ENCODE measurements at places on chromosomes 2 and 18.

GRCh38 chr2:181780047-181780651, 99.8 kb upstream of the NEUROD1 start:
- no peak for DNase-seq

DNA sequence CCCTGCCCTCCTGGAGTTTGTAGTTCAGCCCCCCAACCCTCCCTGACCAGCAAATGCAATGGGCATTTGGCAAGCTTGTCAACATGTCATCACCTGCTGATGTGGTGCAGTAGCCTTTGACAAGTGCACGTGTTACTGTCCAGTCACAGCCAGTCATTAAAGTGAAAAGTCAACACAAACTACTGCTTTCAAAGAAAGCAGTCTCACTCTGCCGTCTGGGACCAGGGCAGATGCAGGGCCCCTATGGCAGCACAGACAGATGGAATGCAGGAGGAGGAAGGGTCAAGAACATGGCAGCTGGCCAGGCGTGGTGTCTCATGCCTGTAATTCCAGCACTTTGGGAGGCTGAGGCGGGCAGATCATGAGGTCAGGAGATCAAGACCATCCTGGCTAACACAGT, 222.4 kb upstream of the OSR1 start:
- DNase-seq: no peak

DNA sequence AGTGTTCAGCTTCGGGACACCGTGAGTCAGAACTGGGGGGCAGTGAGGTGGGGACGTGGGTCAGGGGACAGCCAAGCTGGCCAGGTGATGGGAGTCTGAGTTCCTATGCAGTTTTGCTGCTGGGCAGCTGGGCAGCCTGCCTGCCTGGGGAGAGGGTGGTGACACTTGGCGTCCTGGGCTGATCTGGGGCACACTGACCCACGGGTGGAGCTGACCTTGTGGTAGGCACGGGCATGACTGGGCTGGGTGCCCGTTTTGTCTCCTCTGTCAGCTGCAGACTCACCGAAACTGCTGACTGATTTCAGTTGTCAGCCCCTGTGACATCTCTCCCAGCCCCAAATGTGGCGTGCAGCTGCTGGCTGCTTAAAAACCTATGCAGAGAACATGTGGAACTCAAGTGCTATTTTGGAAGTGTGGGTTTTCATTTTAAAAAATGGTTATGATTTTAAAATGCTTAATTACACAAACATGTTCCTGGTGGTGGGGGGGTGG, 32.6 kb upstream of the E2F6 start:
- DNase-seq: peak; percentile 36

DNA sequence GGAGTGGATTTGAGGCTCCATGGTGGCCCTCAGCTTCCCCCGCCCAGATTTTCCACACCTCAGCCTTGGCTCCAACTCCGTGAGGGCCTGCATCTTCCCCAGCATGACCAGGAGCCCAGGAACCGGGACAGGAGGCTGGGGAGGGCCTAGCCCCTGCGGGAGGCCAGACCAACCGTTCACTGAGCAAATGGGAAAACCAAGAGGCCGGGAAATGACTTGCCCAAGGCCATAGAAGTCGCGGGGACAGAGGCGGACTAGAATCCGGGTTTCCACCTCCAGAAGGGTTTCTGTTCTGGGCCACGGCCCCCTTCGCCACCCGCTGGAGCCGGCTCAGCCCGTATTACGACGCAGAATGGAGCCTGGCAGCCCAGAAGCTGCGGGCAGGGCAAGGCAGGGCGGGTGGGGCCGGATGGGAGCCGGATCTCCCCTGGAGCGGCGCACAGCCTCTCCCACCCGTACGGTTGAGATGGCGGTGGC, 7.9 kb upstream of the CRYBA2 start:
- DNase-seq: no peak

DNA sequence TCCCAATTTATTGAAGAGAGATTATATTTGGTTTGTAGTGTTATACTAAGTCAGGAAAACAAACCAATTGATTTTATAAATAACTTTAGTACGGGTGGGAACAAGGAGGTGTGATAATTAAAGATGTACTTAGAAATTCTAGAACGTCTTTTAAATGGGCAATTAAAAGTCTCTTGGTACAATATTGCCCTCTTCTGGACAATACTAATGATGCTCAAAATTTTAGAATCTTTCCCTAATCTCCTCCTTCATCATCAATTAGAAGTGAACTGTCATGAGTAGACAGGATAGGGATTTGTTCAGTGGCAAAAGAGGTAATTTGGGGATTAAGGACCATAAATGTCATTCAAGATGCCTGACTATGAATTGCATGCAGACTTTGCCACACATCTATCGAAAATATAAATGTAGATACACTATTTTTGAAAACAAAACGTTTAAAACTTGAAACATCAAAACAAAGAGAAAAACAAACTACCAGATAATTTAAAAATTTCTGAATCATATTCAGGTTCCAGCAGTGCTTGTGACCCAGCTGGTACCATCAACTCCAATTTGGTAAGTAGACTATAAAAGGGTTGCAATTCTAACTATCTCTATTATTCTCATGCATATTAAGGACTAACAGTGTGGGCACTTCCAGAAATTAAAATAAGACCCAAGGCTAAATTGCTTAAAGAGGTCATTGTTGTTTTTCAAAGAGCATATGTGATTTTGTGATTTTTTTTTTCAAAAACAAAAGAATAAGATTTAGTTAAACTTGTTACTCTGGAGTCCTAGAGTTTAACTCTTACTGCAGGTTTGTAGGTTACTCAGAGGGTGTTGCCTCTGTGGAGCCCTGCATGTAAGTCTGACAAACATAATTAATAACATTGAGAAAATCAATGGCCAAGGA, 123.5 kb downstream of the LAMA3 start:
- no peak for DNase-seq

DNA sequence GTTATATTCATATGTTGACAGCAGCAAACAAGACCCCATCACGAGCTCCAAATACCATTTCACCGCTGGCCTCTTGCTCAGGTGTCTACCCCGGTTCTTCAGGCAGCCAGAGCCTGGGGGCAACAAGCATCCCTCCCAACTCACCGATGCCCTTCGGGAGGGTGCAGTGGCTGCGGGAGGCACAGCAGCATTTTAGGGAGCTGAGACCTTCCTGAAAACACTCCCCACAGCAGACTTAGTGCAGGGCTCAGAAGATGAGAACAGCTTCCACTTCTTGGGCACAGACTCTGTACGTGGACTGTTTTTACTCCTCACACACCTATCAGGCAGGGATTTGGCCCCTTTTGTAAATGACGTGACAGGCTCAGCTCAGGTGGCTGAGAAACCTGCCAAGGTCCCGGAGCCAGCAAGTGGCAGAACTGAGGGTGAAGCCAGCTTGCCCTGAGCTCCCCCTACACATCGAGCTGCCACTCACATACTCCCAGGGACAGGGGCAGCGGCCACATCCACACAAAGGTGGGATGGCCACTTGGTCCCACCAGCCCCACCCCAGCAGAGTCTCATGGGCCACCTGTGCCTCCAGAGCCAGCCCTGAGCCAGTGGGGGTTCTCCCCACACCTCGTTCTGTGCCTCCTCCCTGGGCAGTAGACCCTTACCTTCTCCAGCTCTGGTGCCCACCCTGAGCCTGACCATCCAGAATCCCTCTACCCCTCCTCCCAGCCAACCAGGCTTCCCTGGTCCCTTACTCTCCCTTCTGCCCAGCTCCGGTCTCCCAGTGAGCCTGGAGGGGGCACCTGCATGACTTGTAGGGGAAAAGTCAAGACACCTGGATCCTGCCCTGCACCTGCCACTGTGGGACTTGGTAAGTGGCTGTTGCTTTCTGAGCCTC, 28.5 kb downstream of the CYP27C1 start:
- no peak for DNase-seq

- DNase-seq: no peak
Observed at GRCh38 chr2:85794491-85795121, 40.8 kb downstream of the ATOH8 start.

DNA sequence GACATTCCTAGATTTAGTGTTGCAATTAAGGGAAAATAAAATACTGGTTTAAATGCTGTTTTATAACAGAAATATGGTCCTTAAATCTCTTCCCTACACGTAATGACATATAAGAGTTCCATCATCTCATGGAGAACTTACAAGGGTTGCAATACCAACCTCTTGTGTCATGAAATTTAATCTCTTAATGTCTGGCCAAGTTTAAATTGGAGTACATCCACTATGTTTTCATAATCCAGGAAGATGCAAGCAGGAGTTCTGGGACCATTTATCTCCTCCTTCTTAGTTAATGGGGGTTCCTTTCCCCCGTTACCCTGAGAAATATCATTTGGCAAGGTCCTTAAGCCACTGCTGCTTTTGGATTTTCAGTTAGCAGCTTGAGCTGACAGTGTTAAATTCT, 126.0 kb upstream of the ACVR2A start:
- no peak for DNase-seq

GRCh38 chr18:7924616-7925015, 357.5 kb downstream of the PTPRM start:
- DNase-seq: no peak

GRCh38 chr2:16462958-16463357, 202.7 kb downstream of the CYRIA start:
- no peak for DNase-seq

DNA sequence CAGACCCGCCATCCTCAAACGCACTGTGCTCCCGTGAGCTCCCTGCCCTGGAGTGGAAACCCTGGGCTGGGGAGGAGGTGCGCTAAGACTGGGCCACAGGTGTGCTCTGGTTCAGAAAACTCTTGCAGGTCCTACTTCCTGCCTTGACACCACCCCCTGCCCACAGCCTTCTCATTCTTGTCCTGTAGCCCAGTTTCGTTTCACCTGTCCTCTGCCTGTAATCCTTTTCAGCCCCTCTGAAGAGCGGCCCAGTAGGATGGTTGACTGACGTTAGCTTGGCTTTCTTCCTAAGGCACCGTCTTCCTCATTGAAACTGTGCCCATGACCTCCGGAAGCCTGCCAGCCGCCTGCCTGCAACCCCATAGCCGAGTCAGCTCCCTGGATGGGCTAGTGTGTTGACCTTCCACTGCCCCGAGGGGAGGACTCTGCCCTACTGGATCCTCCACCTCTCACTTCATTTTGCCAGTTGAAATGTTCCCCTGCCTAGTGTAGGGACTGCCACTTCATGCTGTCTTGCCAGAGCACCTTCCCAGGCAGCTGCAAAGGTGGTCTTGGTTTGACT, 116.9 kb downstream of the AGAP1 start:
- DNase-seq: no peak

DNA sequence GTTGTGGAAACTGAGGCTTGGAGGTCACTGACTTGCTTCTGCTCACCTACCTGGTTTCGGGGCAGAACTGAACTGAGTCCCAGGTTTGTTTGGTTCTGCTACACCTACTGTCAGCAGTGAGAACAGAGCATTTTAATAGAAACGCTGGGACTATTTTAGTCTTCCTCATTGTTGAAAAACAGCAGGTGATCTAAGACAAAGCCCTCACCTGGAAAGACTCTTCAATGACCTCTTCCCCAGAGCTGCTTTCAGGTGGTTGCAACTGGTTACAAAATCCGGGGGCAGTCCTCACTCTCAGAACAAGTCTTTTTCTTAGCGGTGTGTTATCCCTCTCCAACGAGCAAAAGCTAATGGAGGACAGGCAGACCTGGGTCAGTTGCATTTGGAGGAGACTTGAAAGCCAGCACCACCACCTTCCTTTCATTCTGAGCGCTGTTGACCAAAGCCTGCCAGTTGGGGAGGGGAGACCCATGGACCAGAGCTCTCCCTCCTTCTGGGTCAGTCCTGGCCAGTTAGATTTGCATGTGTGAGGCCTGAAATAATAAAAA, 217.0 kb downstream of the NCK2 start:
- DNase-seq: no peak

DNA sequence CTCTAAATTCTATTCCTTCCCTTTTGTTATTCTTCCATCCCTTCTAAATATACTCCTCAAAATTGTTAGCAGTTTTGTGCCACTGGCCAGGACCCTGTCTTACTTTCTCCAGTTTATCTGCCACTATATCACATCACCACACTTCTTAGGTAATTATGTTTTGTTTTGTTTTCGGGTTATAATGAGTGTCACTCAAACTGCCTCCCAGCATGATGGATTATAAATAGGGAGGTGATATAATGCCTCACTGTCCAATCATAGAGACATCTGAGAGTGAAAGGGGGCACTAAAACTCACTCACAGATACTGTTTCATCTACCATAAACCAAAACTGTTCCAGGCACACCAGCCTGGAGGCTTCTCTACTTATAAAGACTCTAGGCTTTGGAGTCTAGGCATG, 3.5 kb downstream of the RSAD2 start:
- DNase-seq: no peak

DNA sequence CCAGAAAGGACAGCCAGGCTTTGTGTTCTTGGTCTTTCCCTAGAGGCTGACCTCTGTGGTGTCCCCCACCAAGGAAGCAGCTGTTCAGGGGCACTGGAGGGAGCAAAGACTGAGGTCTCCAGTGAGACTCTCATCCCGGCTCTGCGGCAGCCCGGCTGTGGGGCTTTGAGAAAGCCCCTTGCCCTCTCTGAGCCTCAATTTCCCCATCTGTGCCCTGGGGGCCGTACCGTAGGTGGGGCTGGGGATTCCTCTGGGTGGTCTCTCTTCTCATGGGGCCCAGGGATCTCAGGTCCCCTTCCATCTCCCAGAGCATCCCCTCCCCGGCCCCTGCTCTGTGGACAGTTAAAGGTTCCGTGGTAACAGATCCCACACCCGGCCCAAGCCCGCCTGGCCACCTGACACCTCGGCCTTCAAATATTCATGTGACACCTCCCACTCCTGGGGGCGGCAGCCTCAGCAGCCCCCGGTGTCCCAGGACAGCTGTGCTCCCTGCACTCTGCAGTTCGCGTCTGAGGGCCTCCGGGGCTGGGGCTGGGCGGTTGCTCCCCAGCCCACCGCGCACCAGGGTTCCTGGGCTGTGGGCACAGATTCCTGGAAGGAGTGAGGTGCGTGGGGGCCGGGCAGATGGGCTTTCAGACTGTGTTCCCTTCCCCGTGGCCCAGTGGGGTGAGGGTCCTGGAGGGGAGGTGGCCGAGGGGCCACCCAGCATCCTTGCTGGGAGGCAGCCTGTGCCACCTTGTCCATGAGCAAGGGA, 15.1 kb upstream of the KLHL30 start:
- DNase-seq: no peak

- no peak for DNase-seq
Observed at GRCh38 chr2:32947484-32948143, 861 bp downstream of the LTBP1 start.

GRCh38 chr2:73892631-73893329, at the start of gene ACTG2:
Gene ACTG2 (plus strand): TSS chr2:73893008. CDS start chr2:73901312, 8,304 bp downstream.
- DNase-seq: no peak

- no peak for DNase-seq
Observed at GRCh38 chr2:10675131-10675530, 14.6 kb downstream of the NOL10 start.

- DNase-seq: no peak
Observed at GRCh38 chr2:113840518-113840917, 49.4 kb upstream of the ACTR3 start.

DNA sequence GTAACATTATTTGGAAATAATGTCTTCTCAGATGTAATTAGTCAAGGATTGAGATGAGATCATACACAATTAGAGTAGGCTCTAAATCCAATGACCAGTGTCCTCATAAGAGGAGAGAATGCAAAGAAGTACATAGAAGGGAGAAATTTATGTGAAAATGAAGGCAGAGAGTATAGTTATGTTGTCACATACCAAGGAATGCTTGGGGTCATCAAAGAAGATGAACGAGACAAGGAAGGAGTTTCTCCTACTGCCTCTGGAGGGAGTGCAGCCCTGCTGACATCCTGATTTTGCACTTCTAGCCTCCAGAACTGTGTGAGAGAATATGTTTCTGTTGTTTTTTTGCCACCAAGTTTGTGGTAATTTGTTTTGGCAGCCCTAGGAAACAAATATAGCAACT, 100.1 kb downstream of the GALNT13 start:
- no peak for DNase-seq

Measured in GM18507 (cell line).